ENCODE measurements at places on chromosomes 4 and X.

DNA sequence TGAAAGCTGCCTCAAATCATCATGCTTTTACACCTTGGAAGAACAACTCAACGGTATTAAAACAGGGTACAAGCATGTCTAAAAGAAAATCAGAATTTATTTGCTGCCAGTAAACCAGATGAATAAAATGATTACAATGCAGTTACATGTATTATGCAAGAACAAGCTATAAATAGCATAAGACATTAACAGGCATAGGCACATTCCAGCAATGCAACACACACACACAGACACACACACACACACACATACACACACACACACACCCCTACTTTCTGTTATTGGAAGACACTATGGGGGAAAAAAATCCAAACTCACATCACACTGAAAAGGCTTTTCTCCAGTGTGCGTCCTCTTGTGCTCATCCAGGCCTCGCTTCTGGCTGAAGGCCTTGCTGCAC is 212.5 kb downstream of the PRDM5 start:
- peak; percentile 67 for DNase-seq

DNA sequence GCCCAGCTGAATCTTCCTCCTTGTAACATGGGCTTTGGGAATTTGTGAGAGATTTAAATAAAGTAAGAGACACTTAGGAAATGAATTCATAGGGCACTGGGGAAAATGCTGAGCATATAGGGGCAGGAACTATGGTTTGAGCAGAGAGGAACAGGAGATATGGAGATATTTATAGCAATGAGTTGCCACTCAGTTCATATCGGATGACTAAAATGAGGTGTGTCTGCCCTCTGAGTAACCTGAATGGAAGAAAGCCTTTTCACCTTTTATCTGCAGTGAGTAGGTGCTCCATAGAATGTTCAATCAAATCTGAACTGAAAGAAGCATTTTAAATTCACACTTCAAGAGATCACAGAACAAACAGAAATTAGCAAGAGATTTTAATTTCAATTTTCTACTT is 105.7 kb downstream of the CEP44 start:
- DNase-seq: no peak

GRCh38 chr4:11842620-11843263 is 414.0 kb upstream of the HS3ST1 start:
- DNase-seq: no peak

DNA sequence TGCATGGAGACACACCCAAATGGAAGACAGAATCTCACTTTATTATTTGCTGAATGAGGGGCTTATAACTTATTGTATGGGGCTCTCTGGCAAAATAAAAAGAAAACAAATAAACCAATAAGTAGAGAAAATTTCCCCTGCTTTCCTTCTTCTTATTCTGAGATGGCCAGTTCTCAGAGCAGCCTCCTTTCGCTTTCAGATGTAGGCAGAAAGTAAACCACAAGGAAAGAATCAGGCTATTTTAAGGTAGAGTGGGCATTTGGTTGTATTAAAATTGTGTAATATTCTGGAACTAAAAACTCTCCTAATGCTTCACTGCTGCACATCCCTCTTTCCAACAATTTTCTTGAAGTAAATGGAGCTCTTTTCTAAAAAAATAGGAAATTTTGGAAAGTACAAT is 241.8 kb downstream of the GALNTL6 start:
- no peak for DNase-seq

DNA sequence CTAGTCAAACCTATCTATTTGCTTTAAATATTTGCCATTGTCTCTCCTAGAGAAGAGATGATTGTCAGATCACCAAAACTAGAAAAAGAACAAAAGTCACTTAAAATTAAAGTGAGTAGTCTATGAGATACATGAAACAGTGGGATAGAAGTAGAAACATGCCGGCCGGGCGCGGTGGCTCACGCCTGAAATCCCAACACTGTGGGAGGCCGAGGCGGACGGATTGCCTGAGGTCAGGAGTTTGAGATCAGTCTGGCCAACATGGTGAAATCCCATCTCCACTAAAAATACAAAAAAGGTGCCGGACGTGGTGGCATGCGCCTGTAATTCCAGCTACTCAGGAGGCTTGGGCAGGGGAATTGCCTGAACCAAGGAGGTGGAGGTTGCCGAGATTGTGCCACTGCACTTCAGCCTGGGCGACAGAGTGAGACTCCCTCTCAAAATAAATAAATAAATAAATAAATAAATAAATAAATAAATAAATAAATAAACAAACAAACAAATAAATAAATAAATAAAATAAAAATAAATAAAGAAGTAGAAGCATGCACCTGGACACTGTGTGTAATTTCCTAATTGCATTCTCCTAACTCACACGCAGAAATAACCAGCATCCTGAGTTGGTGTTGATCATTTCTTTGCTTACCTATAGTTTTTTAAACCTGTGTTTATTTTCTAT is 299.5 kb downstream of the PDHA2 start:
- no peak for DNase-seq

DNA sequence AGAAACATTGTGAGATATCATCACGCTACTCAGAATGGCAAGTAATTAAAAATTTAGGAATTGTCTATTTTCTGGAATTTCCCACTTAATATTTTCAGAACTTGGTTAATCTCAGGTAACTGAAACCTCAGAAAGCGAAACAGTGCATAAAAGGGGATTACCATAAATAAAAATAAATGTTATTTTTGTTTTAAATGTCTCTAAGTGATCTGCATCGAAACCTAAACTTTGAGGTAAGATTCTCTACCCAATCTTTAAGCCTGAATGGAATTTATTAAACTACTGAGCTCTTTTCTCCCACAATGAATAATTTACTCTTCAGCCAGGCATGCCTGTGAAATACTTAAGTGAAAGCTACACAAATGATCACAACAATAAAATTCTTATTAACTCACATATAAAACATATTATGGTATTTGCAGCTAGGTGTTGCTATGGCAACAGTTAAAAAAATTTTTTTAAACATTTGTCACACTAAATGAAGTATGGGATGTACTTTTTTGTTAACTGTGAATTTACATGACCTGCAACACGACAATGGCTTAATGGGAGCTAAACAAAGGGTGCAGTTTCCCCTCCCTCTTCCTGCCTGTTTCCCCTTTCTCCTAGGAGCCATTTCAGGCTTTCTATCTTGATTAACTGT is 220.2 kb upstream of the PRPS2 start:
- DNase-seq: no peak

Measured in muscle of back (tissue), 13 donors.